ENCODE measurements at places on chromosomes 7 and 10. TPM values are rescaled to one million over a fixed set of nuclear protein-coding genes. Genes with fewer than 3 reads are reported as not detected.

The KCND2 gene
- total RNA-seq = 0.97 TPM

The SPDYE8 gene
- total RNA-seq = not detected

The PRPS1L1 gene
- not detected for total RNA-seq

The CACNA2D1 gene
- 60.5 TPM for total RNA-seq

The OR2A12 gene
- not detected for total RNA-seq

The LRRTM3 gene
- 0.23 TPM for total RNA-seq

The SPDYE5 gene
- not detected for total RNA-seq

The OR2A25 gene
- total RNA-seq = not detected

The SORCS3 gene
- total RNA-seq = 1.7 TPM

The GBX1 gene
- total RNA-seq = not detected

The ZNF680 gene
- total RNA-seq = 37.2 TPM

The CHAT gene
- total RNA-seq = not detected

All from adrenal gland (tissue), 19 donors.